ENCODE measurements at places on chromosomes 5 and 9.

- DNase-seq = no peak
Measured at GRCh38 chr9:92658611-92659010, 11.3 kb downstream of the IPPK start.

GRCh38 chr9:93223260-93224180 is 39.6 kb downstream of the WNK2 start:
- no peak for DNase-seq

GRCh38 chr9:102428305-102428704 is 566.8 kb upstream of the CYLC2 start:
- no peak for DNase-seq

GRCh38 chr5:58486290-58486689 is 4.9 kb upstream of the GAPT start:
- no peak for DNase-seq

- DNase-seq = no peak
Measured at GRCh38 chr5:134902071-134902801, 2.7 kb upstream of the PCBD2 start.

DNA sequence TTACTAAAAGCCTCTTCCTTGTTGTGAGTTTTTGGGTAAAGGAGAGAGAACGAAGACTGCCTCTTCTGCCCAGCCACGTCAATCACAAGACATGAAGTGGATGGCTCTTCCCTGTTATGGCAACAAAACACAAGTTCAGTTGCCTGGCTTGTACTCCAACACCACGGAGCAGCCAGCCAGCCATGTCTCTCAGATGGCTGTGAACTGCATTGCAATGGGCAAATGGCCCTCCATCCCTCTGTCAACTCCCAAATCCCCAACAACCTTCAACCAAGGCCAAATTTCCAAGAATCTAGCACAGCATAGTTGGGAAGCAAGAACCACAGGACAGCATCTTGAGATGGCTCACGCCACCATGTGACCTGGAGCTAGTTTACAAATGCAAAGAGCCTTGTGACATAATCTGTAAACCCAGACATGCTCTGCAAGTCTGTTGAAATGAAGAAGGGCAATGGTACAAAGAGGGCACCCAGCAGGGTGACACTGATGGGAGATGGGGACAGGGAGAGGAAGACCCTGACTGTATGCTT is 53.9 kb downstream of the ZNF366 start:
- no peak for DNase-seq

GRCh38 chr9:105255421-105255820 is 11.0 kb downstream of the SLC44A1 start:
- no peak for DNase-seq

- DNase-seq = no peak
Measured at GRCh38 chr9:123441769-123442168, 85.8 kb downstream of the CRB2 start.

DNA sequence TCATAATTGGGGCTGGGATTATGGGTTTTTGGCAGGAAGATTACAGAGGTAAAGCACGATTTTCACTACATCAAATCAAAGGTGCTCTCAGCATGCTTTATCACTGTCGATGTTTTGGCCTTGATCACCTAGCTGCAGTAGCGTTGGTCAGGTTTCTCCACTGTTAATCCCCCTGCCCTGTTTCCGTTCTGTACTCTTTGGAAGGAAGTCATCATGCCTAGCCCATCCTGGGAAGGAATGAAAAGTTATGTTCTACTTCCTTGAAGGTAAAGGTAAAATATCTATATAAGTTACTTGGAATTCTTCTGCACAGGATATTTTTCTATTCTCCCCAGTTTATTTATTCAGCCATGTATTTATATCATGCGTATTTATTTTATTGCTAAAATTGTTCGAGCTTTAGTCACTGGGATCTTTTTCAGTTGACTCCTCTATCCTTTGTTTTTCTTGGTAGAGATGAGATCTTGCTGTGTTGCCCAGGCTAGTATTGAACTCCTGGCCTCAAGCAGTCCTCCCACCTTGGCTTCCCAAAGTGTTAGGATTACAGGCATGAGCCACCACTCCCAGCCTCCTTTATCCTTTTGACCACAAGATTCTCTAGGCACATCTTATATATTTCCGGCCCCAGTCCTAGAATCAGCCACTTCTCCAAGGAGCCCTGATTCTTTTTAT is 25.3 kb downstream of the FAF2 start:
- DNase-seq = no peak

- no peak for DNase-seq
Measured at GRCh38 chr5:41921166-41921565, 3.9 kb upstream of the FBXO4 start.

DNA sequence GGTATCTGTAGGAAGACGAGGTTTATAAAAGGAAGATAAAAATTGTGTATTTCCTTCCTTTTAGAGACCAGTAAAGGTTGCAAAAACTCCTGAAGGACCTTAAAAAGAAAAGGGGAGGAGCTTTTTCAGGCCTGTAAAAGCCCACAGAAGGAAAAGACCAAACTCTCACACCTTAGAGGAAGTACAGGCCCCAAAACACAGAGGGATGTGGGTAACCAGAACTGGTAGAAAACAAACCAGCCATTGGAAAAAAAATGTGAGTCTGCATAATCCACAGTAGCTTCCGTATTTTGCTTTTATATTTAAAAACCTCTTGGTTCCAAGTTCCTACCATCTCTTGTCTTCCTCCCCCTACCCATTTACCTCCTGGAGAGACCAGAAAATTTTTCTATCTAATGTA is 8.5 kb downstream of the GIN1 start:
- DNase-seq = no peak

DNA sequence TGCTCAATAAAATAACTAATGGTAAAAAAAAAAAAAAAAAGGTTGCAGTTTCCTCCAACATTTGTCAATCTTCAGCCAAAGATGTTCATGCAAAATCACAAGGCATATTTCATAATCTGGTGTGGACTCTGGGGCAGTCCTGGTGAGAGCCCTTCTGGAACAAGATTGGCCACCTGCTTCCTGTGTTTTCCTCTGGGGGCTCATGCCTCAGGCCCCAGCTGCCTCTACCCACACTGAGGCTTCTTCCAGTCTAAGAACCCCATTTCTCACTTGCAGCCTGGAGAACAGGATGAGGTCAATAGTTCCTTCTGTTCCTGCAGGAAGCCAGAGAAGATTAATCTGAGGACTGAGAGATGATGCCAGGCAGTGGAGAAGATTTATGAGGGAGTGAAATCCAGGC is 492.6 kb upstream of the BRINP1 start:
- DNase-seq = no peak

- DNase-seq = no peak
Measured at GRCh38 chr5:120655828-120656435, 191.8 kb downstream of the PRR16 start.

GRCh38 chr5:134227259-134227658 is 1.4 kb upstream of the PPP2CA start:
- DNase-seq = no peak

DNA sequence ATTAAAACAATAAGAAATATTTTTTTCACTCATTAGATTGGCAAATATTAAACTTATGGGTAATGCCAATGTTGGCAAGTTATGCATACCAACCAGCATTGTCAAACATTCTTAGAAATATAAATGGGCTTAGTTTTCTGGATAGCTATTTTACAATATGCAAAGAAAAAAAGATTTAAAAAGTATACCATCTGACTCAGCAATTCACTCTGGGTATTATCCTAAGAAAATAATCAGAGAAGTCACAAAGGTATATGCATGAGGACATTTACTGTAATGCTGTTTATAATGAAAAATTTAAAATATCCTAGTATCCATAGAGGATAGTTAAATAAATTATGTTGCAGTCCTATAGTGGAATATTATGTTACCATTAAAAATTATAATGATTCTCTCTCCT is 57.4 kb upstream of the PTPDC1 start:
- DNase-seq = no peak

DNA sequence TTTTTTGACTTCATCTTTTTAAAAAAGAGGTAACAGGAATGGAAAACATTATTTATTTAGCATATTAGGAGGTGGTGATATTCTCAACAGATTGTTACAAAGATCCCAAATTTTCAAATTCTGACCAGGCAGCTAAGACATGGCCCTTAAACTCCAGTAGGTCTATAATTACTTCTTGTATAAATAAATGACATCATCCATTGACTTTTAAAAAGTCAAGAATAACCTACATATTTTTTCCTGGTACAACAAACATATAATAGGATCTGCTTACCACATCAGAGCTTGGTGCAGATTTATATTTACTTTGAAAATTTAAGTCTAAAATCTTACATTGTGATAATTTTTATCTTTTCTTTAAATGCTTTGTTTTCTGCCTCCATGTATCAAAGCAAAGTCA is 92.2 kb upstream of the TRPM3 start:
- no peak for DNase-seq

GRCh38 chr5:14667290-14667689 is 2.8 kb downstream of the OTULIN start:
- DNase-seq = no peak

DNA sequence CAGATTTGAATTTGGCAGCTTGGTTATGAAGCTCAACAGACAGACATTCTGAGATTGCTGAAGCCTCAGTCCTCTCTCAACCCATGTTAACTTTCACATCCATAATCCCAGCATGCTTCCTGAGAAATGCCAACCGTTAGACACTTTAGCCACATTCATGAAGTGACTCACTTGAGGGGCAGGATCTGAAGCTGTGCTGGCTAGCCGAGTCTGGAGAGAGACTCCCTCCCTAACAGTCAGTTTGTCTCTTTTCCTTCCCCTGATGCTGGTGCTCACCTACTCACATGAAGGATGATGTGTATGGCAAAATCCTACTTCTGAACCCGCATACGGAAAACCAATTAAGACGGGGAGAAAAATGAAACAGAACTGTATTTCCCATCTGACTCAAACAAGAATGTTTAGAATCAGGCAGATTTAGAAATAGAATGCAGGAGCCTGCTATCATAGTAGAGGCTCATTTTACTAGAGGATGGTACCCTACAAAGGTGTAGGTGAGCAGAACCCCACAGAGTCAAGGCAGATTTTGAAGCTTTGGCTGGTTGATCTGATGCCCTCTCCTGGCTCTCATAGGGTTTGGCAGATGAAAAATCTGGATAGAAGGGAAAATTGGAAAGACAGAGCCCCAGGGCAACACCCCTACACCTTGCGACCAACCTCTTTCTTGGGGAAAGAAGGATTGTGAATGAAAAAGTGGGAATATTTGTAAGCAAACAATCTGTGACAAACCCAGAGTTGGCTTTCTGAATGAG is 150.9 kb upstream of the LHFPL2 start:
- DNase-seq = no peak

DNA sequence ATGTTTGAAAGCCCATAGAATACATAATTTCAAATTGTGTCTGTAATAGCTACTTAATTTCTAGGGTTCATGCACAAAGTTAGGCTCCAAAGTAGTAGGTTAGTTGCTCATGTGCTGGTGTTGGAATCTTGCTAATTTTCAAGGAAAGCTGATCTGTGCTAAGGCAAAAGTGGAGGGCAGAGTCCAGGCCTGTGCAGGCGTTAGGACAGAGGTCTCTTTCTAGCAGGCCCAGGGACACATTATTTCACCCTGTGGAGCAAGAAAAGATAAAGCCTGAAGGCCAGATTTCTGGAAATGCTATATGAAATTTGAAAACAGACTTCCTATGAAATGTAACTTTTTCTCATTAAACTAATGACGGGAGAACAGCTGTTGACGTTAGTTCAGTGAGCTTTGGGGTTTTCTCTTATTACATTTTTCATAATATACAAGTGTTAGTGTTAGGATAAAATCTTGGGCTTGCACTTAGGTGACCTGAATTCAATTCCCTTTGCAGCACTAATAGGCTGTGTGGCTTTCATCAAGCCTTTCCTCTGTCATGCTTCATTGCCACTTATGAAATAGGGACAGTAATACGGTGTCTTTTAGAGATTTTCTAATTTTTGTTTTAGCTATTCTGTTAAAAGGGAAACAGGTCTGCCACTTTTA is 196.7 kb upstream of the HAPLN1 start:
- DNase-seq = no peak

- no peak for DNase-seq
Measured at GRCh38 chr5:130280528-130281217, 376.4 kb downstream of the CHSY3 start.

All from activated CD4-positive, alpha-beta T cell treated with anti-CD3 and anti-CD28 coated beads, Interleukin-2, amount 50 U/mL, for 4 hours (primary cell).